ENCODE measurements at places on chromosomes 6 and 20.

GRCh38 chr20:36439040-36439730 is 102.1 kb upstream of the MYL9 start:
- peak; percentile 6 for DNase-seq

GRCh38 chr20:51318058-51318949 is 224.2 kb downstream of the NFATC2 start:
- DNase-seq: no peak

GRCh38 chr6:1708122-1708521 is 98.4 kb downstream of the FOXC1 start:
- no peak for DNase-seq

GRCh38 chr6:169930799-169931198 is 179.4 kb downstream of the ERMARD start:
- DNase-seq: peak; percentile 15

DNA sequence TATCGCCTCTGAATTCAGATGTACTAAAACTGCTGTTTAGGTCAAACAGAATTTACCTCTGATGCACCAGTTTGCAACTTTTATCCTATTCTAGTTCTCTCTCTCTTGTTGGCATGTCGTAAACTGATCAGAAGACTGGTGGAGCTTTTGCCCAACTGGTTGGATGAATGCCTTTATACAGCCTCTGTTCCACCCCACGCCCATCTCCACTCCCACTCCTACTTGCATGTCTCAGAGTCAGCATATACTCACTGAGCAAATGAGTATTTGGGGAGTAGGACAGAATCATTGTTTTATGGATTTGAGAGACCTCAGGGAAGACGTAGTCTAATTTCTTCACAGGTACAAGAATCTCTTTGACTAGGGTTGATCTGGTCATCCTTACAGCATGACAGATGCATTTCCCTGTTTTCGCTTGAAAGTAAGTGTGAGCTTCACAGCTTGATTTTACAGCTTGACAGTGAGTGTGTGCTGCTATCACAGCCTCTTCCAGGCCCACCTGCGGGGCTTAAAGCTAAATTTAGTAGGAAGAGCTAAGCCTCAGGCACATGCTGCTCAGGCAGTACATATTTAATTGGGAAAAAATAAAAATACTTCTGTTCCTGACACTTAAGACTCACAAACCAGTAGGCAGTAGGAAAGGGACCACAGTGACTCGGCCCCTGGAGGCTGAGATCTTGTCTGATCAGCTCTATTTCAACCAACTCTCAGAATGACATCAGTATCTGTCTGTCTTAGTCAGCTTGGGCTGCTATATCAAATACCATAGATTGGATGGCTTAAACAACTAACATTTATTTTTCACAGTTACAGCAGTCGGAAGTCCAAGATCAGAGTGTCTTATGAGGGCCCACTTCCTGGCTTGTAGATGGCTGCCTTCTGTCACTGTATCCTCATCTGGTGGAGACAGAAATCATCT is 30.4 kb downstream of the TRMT6 start:
- no peak for DNase-seq

- no peak for DNase-seq
Measured at GRCh38 chr20:54545676-54546358, 70.4 kb downstream of the DOK5 start.

DNA sequence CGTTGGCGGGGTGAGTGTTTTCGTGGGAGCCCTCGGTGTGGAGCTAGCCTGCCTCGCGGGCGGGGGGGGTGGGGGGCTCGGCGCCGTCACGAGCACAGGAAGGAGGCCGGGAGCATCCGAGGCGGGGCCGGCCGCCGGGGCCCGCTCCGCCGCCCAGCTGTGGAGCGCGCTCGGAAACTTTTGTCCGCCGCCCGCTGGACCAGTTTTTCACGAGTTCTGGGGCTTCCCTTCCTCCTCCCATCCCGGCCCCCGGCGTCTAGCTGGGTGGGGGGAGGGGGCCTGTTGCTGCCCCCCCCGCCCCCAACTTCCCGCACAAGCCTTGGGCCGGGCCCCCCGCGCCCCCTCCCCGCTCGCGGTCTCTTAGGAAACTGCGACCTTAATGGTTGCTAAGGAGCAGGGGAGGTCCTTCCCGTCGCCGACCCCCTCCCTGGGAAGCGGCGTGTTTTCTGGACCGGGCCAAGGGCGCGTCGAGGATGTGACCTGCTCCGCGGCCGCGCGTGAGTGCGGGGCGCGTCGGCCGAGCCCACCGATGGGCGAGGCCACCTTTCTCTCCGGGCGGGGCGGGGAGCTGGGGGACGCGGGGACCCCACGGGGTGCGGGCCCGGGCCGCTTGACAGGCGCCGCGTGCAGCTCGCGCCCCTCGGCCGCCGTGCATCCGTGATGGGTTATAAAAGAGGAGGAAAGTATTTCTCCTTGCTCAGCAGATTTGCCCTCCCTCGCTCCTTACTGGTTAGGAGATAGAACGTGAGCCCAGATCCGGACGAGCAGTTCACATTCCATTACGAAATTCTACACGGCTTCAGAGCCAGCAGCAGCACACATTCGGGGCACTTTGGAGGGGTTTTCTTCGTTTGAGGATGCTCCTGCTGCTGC is 1.4 kb downstream of the RREB1 start:
- peak; percentile 42 for DNase-seq

DNA sequence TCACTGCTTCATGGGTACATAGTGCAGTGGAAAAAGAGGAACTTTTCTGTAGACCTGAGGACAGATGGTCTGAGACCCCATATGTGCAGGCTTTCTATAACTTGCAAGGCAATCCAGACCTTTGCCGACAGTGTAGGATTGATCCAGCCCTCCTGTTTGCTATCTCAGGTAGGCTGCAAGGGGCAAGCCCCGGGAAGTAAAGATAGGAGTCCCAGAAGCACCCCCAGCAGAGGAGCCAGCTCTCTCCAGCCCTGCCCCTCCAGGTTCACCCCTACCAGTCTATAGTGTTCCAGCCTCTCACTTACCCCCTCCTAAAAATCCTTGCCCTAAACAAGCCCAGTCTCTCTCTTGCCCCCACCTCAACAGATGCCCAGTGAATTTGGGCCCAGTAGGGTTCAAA is 96.2 kb downstream of the FAXC start:
- no peak for DNase-seq

- DNase-seq: no peak
Measured at GRCh38 chr6:147311218-147311617, 107.0 kb downstream of the STXBP5 start.

- DNase-seq: peak; percentile 42
Measured at GRCh38 chr6:146543211-146543939, at the start of gene RAB32. Gene RAB32 (plus strand): TSS chr6:146543833. CDS start chr6:146543872, 39 bp downstream.

GRCh38 chr6:134357022-134357487 is 39.1 kb upstream of the SGK1 start:
- no peak for DNase-seq

GRCh38 chr6:34571388-34571787 is 15.3 kb upstream of the SPDEF start:
- no peak for DNase-seq

- DNase-seq: no peak
Measured at GRCh38 chr20:32753731-32754130, 8.5 kb upstream of the DNMT3B start.

DNA sequence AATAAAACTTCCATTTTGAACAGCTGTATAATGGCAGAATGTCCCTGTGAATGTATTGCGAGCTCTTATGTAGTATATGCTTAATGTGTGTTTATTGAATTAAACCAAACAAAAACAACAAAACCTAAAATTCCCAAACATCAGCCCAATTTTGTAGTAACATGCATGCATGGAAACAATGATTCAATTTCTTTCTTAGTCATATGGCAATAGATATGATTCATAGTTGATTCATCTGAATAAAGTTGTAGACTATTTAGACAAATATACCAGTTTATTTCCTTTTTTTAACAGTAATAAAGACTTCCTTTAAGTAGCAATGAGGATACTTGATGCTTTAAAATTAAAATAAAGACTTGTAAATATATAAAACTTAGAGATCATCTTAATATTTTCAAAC is 670.6 kb downstream of the CD109 start:
- no peak for DNase-seq

DNA sequence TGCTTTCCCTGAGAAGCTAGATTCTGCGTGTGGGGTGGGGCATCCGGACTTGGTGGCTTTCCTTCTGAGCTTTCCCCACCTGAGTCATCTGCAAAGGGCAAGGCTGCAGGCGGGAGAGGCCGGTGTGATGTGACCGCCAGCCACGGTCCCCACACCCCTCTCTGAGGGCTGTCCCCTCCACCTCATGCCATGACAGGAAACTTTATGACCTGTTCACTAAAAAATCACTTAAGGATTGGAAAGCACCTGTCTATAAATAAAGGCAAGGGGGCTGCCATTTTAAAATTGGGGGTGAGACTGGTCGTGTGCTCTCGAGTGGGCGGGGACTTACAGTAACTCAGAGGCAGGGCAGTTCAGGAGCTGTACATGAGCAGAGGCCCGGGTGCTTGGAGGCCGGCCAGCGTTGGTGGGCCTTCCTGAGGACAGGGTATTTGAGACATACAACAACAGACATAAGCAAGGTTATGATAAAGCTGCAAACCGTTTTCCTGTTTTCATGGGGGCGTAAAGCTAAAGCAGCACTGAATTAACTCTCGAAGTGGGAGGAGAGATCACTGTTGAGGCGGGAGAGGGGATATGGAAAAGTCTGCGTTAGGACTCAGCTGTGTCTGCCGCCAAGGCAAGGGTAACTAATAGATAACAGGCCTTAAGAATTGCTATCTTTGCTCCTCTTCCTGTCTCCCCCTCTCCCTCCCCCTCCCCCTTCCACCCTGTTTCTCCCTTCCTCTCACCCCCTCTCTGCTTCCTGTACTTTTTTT is 16.1 kb upstream of the SERPINB1 start:
- no peak for DNase-seq

DNA sequence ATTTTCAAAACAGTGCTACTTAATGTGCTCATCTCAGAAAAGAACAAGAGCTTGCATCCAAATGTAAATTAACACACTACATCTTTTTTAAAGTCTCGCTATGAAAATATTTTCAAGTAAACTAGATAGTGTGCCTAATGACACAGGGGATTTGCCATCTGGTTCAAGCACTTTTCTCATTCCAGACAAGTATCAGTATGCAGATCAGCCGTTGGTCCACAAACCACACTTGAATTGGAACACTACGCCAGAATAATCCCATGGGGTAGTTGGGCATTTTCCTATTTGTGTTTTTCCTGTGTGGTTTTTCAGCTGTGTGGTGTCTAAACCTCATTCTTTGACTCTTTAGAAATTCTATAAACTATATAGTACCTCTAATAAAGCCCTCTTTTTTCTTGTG is 256.2 kb downstream of the EPHA7 start:
- no peak for DNase-seq

DNA sequence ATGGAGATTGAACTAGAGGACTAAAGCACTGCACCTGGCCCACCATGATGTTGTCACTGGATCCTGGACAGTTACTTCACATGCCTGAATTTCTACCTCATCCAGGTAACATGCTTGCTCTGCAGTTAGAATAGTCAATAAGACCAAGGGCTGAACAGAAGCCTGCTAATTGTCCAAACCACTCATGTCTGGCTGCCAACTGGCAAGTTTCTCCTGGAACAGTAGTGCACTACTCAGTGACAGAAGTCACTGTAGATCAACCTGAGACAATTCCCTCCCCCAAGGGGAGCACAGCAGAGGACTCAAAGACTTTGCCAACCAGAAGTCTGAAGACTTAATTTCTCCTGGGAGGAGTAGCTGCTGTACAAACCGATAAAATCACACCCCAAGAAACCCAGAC is 454.6 kb upstream of the MARCKS start:
- no peak for DNase-seq

- DNase-seq: peak; percentile 45
Measured at GRCh38 chr6:75296811-75297779, 12.5 kb upstream of the TMEM30A start.

DNA sequence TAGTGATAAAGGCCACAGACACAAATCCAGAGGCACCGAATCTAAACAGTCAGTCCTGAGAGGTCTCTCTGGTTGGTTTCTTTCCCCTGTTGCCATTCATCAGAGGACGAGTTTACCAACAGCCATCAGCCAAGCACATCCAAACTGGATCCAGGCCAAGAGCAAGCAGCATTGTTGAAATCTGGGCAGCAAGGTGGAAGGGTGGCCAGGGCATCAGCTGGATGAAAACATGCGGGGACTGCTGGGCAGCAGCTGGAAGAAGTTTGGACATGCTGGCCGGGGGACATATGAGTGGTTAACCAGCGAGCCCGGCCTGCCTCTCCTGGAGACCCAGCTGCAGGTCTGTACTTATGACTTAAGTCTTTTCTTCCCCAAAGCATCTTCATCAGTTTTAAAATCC is at the start of gene SMIM28:
TSS of gene SMIM28 (plus strand) at position 62 of the 400 bp plus-strand sequence. CDS start at position 230, 168 bp downstream.
- DNase-seq: peak; percentile 35

DNA sequence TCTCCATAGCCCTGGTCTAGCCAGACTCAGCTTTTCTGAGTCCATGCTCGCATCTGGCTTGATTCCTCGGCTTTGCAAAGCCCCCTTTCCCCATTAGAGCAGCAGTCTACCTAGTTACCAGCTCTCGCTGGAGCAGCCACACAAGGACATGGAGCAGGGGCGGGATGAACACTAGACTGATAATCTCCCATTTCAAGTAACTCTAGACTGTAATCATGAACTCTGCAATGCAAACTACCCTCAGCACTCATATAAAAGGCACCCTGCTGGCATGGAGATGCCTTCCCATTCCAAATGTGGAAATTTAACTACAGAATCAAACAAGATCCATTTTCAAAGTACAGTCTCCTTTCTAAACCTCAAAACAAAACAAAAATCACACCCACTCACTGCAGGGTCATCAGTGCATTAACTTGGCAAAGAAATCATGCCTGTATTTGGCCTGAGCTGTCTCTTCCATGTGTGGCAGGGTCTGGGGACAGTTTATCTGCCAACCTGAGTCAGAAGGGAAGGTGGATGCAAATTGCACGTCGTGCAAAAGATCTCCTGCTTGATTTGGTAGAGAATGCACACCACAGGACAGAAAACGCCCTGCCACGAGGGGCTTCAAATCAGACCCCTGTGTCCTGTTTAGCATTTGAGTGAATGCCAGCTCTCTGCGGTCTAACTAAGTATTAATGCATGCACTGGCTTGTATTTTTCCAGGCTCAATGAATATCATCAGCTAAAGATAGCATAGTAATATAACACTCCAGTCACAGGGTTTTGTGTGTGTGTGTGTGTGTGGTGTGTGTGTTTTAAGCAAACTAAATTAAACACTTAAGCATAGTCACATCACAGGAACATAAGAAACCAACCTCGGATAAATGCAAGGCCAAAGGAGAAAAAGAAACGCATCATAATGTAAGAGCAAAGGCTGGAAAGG is 85.3 kb downstream of the MYLK4 start:
- peak; percentile 0 for DNase-seq

GRCh38 chr6:115617031-115617430 is 443.7 kb downstream of the FRK start:
- no peak for DNase-seq
